CD4-positive, alpha-beta T cell treated with Interleukin-15 for 4 hours (primary cell): ENCODE measurements at places on chromosomes 6 and 20.
A peak's percentile ranks its signal among the peaks of the same experiment; 100 is the strongest.

DNA sequence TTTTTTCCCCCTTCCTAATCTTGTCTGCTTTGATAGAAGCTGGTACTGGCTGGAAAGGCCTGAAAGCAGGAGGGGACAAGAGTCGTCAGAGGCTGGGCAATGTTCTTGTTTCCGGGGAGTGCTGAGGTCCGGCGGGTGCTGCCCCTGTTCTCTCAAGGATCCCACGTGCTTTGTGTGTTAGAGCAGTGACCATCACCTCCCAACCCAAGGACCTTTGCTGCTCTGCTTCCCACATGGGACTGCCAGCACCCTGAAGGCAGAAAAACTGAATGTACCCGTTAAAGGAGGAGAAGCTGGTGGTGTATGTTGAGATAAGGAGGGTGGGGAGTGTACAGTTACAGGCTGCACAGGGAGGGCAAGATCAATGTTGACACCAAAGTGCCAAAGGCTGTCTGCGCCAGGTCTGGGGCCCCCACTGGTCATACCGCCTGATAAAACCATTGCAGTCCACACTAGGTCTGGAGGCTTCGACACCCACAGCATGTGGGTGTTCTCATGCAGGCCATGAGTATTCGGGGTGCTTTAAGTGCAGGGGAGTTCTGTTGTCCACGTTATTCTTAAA lies 15.0 kb downstream of the C20orf173 start:
- no peak for DNase-seq

DNA sequence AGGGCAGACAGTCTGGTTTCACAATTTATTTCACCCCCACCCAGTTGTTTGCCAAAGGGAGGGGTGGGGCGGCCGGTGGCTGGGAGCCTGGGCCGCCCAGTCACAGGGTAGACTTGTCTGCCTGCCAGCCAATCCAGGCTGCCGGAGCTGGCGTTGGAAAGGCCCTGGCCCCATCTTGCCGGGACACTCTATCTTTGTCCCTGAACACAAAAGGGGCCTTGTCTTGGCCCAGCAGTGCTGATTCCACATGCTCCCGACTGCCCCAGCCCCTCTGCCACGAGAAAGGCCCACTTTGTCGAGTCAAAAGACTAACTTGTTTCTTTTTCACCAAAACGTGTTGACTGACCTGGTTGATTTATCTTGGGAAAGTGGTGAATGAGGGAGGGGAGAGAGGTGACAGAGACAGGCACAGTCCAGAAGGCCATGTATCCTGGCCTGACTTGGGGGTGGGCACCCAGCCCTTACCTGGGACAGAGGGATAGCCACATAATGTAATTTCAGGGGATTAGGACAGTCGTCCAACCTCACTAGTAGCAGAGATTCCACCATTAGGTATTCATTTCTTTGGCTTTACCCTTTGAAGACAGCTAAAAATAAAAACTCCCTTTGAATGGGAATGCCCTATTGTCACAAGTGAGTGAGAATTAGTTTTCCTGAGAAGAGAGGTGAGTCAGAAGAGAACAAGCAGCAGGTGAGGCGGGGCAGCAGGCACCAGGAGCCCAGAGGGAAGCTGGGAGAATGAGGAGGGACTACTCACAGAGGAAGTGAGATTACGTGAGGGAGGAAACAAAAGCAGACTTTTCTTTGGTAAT lies 67.0 kb upstream of the SIRPA start:
- DNase-seq: no peak

DNA sequence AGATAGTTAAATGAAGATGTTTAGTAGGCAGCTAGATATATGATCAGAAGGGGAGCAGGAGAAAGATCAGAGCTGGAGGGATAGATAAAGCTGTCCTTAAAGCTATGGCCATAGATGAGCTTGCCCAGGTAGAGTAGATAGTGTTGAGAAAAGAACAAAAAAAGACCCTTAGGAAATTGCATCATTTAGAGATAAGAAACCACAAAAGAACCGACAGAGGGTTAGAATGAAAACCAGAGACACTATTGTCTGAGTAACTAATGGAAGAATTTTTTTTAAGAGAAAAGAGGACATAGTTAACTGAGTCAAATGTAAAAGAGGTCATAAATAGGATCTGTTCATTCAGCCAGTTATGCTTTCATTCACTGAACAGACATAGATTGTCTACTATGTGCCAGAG lies 101.8 kb downstream of the TNFAIP3 start:
- no peak for DNase-seq

GRCh38 chr6:46491628-46492547 lies 639 bp upstream of the RCAN2 start:
- no peak for DNase-seq

- peak; percentile 45 for DNase-seq
These were observed 112.6 kb upstream of the RALGAPA2 start for GRCh38 chr20:20824924-20825584.

DNA sequence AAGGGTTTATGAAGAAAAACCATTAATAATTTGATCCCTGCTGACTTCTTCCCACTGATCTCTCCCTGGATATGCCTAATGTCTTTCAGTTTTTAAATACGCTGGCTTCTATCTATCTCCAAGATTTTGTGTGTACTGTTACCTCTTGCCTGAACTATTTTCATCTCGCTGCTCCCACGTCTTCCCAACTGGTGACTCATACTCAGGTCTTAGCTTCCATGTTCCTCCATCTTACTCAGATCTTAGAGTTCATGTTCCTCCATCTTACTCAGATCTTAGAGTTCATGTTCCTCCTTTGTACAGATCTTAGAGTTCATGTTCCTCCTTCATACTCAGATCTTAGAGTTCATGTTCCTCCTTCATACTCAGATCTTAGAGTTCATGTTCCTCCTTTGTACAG lies 21.6 kb downstream of the GPR6 start:
- no peak for DNase-seq

- DNase-seq: no peak
These were observed 308.1 kb upstream of the HS3ST5 start for GRCh38 chr6:114650891-114651290.

DNA sequence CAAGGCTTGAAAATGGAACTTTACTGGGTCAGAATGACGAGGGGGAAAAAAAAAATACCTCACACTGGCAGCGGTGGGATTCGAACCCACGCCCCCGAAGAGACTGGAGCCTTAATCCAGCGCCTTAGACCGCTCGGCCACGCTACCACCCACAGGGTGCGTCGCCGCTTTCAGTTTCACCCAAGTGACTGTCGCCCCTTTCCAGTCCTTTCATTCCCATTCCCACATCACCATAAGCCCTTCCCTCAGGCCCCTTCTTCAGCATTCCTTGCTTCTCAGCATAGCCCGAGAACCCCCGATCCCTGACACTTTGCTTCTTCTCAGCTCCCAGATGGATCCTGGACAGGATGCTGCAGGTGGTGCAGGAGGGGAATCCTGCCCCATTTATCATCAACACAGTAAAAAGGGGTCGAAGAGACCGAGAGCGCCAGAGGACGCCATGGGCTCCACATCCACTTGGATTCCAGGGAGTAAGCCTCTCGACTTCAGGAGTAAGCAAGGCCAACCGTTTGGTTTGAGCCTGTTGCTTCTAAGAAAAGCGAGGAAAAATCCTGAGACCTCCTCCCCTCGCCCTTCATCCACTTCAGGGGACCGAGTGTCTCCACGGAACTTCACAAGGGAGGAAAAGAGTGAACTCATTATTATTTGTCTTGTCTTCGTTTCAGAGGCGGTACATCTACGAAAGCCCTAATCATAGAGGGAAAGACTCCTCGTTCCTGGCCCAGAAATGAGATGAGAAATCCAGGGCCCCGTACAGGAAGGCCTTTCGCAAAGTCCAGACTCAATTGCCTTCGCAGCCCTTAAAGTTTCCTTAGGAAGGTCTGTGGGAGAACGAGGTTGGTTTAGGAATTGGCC lies 20.0 kb upstream of the TRIM27 start:
- DNase-seq: peak; percentile 51

DNA sequence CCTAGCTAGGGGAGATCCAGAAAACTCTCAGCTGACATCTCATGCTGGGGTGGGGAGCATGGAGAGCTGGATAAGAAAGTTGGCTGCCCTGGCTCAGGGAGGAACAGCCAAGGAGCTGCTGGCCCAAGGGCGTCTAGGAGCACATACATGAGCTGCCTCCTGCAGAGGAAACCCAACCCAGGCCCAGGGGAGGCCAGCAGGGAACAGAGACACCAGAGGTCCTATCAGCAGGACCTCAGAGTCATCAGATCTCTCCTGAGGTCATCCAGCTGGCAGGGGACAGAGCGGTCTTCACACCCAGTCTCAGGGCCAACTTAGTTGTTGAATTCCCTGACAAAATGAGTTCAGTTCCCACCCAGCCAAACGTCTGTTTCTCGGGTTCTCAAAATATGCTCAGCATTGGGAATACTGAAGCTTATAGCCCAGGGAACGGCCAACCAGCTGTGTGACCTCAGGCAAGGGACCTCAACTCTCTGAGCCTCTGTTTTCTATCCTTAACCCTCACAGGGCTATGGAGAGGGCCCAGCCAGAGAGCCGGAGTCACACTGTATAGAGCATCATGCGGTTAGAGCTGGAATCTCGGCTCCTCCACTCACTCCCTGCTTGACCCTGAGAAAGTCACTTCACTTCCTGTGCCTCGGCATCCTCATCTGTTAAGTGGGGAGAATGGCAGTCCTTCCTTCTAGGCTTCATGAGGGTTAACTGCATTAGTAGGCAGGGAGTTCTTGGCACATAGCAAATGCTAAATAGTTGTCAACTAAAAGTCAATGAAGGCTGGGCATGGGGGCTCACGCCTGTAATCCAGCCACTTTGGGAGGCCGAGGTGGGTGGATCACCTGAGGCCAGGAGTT lies 13.8 kb downstream of the ADA start:
- DNase-seq: no peak

GRCh38 chr6:53831081-53831869 lies 36.5 kb downstream of the LRRC1 start:
- DNase-seq: no peak

DNA sequence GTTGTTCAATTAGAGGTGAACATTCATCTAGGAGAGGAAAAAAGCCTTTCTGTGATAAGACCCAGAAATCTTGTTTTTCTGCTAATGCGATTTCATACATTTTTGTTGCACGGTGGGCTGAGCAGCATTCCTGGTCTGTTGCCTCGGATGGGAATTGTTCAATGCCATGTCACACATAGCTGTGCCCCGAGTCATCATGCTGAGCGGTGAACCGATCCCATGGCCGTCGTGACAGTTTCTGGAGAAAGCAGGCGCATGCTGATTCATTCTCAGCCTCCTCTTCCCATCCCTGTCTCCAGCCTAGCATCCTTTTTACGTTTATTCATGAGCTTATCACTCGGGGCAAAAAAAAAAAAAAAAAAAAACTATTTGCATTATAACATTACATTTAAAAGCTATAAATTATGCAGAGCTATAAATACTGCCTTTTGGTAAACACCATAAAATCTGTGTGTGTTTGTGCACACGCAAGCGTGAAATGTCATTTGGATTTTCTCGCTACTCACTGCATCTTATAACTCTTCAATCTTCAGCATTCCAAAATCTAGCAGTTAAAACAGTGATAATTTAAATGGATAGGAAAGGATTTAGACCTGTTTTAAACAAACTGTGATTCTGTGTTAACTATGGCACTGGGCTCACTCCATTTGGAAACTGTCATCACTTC lies 58.9 kb upstream of the IFNGR1 start:
- DNase-seq: no peak

DNA sequence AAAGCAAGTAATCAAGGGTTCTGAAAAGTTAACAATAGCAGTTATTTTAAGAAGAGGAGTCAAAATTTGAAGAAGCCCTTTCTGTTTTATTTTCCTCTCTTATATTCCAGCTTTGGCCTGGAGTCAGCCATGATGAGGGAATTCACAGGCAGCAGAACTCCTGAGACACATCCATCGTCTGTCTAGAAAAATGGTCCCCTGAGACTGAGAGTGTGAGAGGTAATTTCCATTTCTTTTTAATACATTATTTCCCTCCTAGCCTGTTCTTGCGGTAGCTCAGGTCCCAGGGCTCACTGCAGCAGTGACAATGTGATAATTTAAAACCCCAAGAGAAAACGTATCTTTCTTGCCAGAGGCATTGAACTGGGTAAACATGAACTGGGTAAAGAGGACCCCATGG lies 296.0 kb downstream of the SMOC2 start:
- DNase-seq: no peak

DNA sequence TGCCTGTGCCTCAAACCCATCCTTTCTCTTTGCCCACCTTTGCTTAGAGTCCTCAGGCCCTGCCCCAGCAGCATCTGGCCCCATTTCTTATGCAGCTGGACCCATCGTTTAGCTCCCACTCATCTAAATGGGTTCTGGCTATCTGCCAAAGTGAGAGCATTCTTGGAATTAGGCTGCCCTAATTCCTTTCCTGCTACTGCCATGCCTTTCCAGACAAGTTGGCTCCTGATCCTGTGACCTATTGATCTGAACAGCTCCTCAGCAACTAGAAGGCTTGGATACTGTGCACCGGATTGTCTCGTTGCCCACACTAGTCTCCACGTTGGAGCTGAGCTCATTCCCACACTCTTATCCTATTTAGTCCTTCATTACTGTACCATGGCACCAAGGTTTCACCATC lies 22.9 kb downstream of the DZANK1 start:
- no peak for DNase-seq

GRCh38 chr6:40356242-40356910 lies 230.8 kb downstream of the LRFN2 start:
- DNase-seq: no peak

- DNase-seq: no peak
These were observed 442.7 kb downstream of the TENT5A start for GRCh38 chr6:81309811-81310210.

GRCh38 chr6:11621119-11621518 lies 83.6 kb downstream of the TMEM170B start:
- DNase-seq: no peak

DNA sequence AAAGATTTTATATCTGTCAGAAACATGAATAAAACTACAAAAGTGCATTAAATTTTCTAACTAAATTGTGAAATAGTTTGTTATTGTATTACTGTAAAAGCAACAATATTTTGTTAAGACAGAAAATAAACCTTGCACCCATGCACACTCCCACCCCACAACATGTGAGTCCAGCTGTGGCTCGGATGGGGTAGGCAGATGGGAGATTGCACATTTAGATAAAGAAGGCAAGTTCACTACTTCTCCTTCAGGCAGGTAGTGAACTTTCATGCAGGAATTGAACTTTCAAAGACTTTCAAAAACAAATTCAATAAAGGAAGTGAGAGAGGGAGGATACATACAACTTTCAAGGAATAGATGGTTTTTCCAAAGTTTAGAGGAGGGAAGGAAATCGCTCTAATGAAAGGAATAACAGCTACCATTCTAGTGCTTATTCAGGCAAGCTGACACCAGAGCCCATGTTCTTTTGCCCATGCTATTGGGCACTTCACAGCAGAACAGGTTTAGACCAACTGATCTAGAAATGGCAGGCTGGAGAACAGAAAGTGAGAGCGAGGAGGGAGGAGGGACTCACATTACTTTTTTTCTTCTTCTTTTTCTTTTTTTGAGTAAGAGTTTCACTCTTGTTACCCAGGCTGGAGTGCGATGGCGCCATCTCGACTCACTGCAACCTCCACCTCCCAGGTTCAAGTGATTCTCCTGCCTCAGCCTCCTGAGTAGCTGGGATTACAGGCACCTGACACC lies 28.5 kb downstream of the SF3B5 start:
- DNase-seq: no peak

- DNase-seq: no peak
These were observed 38.1 kb upstream of the ISM1 start for GRCh38 chr20:13183005-13183404.
